ENCODE measurements at places on chromosomes 5 and 9.

DNA sequence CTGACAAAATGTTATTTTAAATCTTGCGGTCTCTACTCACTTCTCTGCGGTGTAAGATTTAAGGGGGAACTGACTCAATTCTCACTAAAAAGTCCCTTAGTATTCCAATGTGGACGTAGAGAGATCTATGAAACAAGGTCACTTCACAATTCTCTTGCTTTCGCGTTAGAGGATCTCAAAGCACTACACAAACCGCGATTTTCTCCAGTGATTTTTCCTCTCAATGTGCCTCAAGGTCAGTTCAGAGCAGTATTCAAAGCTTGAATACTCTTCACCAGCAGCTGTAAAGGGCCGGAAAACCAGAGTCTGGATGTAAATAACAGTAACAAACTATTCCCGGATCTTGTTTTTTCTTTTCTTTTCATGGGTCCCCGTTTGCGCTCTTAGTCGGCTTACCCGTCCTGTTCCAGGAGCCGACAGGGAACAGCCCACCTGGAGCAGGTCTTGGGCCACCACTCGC, 128.2 kb downstream of the TMEM161B start:
- no peak for DNase-seq

- DNase-seq, result peak; percentile 16
These were observed 639.0 kb downstream of the CCDC171 start for GRCh38 chr9:16191691-16192402.

DNA sequence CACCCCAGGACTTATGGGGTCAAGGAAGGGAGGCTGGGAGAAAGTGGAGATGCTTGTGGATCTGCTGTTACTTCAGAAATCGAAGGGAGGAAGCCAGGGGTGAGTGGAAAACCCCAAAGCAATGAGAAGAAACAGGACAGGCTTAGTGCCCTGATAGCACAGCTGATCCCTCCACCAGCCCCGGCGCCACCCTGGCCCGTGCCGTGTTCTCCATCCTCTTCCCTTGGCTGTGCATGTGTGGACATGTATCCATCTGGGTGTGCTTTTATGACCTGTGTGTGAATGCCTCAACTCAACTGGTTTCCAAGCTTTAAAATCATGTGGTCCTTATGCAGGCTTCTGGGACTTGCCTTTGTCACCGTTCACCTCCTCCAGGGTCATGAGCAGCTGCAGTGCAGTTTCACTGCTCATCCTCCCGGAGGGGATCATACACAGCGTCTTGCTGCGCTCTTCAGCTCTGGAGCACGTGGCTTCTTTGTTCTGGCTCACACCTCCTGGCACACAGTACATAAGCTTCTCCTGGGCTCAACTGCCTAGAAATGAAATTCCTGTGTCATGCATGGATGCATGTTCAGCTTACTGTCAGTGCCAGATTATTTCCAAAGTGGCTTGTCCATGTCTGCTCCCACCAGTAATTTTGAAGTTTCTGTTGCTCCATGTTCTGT, 58.2 kb downstream of the IPPK start:
- DNase-seq, result no peak

GRCh38 chr5:78420548-78420947, 60.1 kb downstream of the SCAMP1 start:
- DNase-seq, result no peak

DNA sequence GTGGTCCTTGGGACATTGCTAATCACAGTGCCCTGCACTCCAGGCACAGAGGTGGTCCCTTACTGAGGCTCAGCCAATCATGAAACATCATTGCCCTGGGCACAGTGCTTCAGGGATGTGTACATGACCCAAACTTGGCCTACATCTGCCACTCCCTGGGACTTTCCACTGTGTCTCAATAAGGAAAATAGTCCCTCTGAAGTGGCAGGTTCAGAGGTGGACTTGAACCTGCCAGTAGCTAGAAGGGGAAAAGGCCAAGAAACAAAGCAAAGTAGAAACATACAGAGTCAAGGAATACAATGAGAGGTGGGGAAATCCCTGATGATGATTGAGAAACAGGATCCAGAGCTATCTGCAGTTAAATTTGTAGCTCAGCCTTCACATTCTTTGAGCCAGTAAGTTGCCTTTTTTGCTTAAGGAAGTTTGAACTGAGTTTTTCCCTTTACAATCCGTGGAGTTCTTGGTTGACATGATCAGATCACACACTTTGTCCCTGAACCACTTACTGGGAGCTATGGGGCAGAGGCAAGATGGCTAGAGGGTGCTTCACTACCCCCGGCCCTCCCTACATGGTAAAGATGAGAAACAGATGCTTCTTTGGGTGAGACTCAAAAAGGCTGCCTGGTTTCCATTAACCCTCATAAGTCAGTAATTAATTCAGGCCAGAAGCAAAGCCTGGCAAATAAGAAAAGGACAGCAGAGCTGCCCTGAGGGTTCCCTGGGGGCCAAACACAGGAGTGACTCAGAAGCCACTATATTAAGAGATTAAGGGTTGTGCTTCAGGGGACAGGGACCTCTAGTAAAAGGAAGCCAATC, 57.6 kb downstream of the SH3TC2 start:
- no peak for DNase-seq

DNA sequence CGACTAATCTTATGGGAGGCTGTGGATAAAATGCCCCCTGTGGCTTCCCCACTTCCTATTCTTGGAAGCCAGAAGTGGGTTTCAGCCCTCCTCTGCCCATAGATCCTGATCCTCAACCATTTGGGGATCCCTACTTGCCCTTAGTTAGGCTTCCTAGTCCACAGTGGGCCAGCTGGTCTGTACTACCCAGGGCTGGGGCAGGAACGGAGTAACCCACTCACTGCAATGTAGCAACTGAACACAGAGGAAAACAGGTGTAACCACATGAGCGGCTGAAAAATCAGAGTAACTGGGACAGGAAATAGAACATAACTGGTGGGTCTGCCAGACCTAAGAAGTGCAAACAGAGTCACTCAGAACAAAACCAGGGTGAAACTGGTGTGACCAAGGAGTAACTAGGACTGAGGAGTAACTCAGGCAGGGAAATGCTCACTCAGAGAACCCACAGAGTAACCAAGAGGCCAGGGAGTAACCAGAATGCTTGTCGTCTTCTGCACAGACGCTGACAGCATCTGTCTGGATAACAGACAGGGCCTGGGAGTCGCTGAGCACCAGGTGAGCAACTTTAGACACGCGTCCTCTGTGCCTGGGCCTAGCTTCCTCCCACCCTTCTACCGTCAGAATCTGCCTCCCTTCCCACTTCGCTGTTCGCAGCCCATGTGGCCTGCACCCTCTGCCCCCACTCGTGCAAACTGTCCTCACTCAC, 1.0 kb downstream of the AQP3 start:
- no peak for DNase-seq

DNA sequence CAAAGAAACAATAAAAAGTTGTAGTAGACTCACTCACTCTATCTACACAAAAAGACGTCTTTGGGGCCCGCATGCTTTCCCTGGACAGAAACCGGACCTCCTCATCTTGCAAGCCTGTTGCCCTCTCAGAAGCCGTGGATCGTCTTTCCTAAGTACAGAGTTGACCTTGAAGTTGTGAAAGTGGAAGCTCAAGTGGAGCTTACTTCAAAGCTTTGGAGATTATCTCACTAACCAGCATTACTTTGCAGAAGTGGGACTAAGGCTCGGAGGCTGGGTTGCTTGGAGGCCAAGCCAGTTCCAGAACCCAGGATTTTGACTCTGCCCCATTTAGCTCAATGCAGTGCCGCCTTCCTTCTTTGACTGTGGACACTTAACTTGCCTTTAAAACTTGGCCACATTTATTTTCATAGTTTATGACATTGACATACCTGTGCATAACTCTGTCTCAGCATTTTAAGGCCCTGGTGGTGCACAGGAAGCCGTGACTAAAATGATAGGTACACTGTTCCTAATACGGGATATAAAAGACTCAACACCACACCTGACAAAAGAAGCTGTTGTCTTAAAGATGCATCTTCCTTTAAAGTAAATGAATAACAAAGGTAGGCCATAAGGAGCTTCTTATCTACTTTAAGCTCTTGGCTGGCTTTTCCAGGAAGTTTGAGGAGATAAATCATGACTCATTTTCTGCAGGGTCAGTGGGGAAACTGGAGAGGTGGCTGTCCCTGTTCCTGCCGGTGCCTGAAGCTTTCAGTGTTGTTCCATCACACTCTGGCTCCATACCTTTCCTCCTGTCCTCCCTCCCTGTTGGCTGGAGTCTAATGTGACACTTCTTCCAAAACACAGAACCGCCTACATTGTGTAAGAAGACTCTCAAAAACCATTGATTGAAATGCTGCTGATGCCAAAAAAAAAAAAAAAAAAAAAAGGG, 10.7 kb downstream of the SLC25A25 start:
- no peak for DNase-seq

DNA sequence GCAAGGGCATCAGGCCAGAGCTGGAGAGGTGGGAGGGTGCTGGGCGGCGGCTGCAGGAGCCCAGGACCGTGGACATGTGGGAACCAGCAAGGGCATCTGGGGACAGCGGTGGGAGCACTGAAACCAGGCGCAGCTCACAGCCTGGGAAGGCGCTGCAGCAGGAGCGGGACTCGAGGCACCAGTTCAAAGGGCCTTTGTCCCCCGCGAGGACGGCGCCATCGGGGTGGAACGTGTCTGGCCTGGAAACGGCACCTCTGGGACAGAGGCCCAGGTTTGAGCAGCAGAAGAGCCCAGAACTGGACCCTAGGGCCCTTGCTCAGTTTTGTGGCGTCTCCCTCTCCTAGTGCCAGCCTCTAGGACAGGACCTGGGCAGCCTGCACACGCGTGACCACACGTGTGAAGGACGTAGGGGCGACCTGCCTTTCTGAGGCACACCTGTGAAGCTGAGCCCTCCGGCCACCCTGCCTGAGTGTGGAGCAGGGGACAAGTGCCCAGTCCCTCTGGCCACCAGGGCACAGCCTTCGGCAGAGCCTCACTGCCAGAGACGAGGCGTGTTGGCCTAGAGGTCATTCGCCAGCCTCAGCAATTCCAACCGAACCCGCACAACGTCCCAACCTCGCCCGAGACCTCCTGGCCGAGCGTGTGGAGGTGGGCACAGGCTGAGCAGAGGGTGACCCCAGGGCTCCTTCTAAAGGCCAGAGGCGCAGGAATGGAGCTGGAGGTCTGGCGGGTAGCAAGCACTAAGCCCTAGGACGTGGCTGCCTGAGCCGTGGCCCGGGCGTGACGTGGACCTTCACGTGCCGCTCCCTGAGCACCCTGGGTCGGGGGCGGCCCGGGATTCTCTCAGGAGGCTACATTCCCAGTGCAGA, 2.2 kb upstream of the TMEM210 start:
- DNase-seq, result no peak

DNA sequence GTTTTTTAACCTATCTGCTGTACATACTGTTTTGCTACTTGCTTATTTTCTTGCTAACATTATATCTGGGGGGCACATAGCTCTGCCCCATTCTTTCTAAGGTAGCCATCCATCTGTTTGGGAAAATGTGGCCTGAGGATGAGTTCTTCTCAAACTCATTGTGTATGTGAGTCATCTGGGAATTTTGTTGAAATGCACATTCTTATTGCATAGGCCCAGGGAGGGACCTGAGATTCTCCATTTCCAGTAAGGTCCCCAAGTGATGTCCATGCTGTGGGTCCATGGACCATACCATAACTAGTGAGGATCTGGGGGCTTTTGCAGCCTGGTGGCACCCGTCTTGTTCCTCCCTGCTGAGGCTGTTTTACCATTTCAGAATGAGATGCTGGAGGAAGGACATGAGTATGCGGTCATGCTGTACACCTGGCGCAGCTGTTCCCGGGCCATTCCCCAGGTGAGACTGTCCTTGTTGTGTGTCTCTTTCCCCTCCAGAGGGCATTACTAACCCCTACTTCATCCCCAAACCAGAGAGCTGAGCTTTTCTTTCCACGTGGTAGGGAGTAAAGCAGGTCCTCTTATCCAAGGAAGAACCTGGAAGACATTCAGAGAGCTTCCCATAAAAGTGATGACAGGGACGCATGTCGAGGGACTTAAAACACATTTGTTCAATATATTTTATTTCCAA, 28.6 kb downstream of the CYFIP2 start:
- no peak for DNase-seq

- DNase-seq, result no peak
These were observed 74.3 kb downstream of the COL23A1 start for GRCh38 chr5:178515776-178516503.

DNA sequence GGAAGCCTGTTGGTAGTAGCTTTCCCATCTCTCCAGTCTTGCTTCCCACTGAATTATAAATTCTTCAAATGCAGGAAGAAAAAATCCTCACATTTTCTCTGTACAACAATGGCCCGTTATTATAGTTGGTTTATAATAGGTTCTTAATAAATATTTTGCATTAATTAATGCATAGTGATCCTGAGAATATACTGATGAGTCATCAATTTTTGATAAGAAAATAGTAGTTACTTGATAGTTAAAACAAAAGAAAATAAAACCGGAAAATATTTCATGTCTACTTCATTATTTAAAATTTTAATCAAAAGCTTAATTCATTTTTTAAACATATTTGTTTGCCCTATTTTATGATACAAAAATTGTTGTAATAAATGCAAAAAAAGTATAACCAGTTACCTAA, 762.6 kb downstream of the BRINP1 start:
- no peak for DNase-seq

DNA sequence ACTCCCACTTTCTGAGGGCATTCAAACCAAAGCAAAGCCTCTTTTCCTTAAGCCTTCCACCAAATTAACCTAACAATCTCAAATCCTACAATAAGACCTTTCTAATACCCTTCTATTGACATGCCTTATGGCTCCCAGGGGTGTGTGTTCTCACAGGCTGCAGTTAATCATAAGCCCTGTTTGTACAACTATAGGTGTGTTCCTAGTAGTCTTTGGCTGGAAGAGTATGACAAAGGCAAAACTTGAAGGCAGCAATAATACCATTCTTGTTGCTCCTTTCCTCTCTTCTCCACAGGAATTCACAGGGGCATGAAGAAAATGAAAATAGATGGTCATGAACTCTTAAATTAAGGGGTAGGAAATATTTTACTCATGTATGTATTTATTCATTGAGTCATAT, 10.9 kb upstream of the FBXO38 start:
- no peak for DNase-seq

DNA sequence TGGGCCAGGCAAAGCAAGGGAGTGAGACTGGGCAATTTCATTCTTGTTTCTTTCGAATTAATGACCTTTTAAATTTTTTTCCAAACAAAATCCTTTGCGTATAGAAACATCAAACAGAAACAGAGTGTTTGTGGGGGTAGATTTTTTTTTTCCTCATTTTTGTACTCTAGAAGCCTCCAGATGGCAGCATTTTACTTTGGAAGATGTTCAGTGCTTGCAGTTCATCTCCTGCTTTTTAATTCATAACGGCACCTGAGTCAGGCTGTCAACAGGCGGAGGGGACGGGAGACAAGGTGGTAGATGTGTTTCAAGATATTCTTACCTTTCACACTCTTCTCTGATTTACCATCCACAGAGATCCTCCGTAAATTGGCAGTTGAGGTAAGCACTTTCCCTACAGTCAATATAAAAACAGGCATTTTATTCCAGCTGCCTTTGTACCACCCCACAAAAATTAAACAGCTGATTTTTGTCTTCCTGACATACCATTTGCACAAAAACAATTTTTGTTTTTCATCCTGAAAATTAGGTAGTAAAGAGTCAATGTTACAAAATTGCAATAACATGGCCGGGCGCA, 99.5 kb upstream of the FBXL17 start:
- DNase-seq, result no peak

- DNase-seq, result no peak
These were observed 120.5 kb downstream of the SNX18 start for GRCh38 chr5:54638106-54638505.

- DNase-seq, result no peak
These were observed 15.5 kb upstream of the MGAT1 start for GRCh38 chr5:180817893-180818674.

All from stimulated activated CD8-positive, alpha-beta memory T cell treated with anti-CD3 and anti-CD28 coated beads, Interleukin-4, amount 100 ng/mL, for 1 hour (primary cell).